ENCODE measurements at places on chromosomes 11 and 22.

- no peak for DNase-seq
Measured at GRCh38 chr11:118933486-118933885, 7.8 kb upstream of the BCL9L start.

GRCh38 chr22:41347066-41347859 lies 34.5 kb upstream of the TEF start:
- no peak for DNase-seq

DNA sequence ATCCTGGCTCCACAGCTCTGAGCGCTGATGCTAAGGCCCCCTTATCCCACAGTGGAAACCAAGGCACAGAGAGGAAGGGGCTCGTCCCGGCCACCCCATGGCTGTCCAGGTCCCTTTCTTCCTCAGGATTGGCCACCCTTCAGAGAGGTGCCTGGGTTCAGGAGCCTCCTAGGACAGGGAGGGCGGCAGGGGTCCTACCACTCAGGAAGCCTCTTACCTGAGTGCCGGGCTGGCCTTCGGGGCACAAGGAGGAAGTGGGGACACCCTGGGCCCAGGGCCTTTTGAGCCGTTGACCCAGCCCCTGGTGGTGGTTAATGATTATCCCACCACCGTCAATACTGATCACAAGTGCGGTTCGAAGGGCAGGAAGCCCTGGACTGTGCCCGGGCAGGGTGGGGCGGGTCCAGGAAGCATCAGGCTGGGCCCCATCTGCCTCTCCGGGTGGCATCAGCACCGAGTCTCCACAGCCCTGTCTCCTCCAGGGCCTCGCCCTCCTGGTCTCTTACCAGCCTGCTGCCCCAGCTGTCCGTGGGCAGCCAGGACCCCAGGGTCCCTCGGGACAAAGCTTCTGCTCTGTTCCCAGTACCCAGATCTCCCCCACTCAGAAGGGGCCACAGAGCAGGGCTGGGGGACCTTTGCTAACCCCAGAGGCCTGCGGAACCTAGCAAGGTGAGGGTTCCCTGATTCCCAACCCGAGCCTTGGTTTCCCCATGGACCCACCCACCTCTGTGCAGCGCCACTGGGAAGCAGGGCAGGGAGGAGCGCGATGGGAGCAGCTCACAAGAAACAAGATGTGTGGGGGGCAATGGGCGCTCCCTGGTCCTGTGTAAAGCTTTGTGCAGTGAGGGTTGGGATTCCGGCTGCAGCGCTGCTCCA lies 15.0 kb upstream of the EHD1 start:
- DNase-seq, result no peak

- no peak for DNase-seq
Measured at GRCh38 chr11:111623527-111624030, 21.3 kb downstream of the SIK2 start.

GRCh38 chr11:65429068-65429681 lies 6.6 kb downstream of the NEAT1 start:
- DNase-seq, result no peak

DNA sequence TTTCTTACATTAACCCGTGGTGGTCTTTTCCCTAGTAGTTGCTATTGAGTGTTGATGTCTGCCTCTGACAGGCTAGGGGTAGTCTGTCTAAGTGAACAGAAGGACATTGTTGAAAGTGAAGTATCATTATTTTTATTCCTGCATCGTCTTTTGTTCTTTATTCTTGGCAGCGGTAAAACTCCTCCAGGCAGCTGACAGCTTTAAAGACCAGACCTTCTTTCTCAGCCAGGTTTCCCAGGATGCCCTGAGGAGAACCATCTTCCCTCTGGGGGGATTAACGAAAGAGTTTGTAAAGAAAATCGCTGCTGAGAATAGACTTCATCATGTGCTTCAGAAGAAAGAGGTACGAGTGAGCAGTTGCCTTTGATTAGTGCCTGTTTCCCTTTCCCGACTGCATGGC lies 14.6 kb downstream of the TRMU start:
- no peak for DNase-seq

GRCh38 chr11:45834298-45834756 lies 12.9 kb upstream of the CRY2 start:
- DNase-seq, result no peak

DNA sequence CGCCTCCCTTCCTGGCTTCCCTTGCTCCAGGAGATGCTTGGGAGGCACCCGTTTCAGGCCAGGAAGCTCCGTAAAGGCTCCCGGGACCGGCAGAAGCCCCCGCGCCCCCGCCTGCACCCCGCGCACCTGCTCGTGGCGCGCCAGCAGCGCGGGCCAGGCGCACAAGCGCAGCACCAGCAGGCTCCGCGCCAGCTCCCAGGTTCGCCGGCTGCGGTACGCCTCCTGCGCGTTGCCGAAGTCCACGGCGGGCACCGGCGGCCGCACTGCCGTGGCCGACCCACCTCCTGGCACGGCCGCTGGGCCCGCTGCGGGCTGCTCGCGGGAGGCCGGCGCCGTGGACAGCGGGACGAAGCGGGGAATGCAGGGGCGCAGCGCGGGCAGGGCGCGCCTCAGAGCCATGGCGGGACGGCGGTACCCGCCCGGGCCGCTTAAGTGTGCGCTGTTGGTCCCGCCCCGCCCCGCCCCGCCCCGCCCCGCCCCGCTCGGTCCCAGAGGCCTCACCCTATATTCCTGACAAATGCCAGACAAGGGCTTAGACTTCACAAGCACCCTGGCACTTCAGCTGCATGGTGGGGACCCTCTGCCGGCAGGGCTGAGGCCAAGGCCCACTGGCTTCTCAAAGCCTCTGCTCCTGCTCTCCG lies at the start of gene PRODH:
PRODH (minus strand) TSS at position 405 of the 641 bp plus-strand sequence; CDS start at position 399, 6 bp downstream.
- DNase-seq, result no peak

GRCh38 chr11:62788991-62789390 lies 1.8 kb downstream of the TMEM179B start:
- DNase-seq, result no peak

GRCh38 chr22:43777286-43777685 lies 34.8 kb downstream of the EFCAB6 start:
- DNase-seq, result no peak

DNA sequence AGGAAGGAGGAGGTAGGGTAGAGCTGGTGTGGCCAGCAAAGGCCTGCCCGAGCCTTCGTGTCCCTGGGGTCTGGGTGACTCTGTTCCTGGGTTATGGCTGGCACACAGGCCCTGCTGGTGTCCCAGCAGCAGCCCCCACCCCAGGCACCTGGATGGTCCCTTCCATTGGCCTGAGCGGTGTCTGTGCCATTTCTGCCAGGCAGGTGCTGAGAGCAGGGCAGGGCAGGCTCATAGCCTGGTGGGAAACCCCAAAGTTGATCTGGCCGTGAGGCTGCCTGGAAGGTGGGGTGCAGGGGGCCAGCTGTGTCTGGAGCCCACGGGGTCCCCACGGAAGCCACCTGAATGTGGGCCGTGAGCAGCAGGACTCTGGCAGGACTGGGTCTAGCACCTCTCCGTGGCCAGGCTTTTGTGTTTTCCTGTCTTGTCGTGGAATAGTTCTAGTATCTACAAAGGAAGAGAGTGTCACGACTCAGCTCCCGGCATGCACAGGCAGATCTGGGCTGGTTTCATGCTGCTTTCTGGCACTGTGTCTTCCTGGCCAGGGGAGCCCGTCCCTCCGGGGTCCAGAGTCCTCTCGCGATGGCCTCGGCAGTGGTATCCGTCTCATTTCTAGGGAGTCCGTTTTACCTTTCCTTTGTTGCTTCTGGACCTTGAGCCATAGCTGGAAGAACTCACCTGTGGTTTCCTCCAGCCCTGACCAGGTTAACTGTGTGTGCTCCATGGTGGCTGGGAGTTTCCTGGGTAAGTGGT lies 83.7 kb downstream of the KCNQ1 start:
- DNase-seq, result no peak

DNA sequence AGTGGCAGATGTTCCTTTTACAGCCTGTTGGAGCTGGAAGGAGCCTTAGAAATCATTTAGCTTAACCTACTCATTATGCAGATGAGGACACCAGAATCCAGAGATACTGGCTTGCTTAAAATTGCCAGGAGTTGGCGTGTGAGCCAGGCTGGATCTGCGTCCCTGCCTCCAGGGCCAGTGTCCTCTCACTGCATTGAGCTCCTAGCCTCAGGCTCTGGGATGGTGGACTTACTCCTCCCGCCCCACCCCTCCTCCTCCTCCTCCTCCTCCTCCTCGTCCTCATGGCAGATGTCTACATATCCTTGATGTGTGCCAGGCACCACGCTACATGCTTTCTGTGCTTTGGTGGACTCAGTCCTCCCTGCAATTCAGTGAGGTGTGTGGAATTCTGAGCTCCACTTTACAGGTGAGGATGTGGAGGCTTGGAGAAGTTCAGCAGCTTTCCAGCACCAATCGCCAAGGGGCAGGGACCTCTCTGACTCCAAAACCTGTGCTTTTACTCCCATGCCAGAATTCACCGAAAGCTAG lies 24.1 kb downstream of the ADAMTS15 start:
- no peak for DNase-seq

DNA sequence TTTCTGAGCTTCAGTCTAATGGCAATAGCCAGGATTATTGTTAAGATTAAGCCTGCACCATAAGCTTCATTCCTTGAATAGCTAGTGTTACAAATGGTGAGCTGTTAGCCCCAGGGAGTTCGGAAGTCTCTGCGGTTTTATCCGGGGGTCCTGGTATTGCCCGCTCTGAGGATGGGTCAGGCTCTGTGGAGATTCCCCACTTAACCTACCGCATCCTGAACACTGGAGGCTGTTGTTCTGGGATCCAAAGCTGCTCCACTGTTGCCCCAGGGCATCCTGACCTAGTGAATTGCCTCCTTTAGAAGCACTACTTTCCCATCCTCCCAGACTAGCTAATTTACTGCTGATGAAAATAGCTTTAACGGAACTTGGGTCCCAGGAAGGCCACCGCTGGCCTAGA lies 14.5 kb upstream of the PEX26 start:
- no peak for DNase-seq

DNA sequence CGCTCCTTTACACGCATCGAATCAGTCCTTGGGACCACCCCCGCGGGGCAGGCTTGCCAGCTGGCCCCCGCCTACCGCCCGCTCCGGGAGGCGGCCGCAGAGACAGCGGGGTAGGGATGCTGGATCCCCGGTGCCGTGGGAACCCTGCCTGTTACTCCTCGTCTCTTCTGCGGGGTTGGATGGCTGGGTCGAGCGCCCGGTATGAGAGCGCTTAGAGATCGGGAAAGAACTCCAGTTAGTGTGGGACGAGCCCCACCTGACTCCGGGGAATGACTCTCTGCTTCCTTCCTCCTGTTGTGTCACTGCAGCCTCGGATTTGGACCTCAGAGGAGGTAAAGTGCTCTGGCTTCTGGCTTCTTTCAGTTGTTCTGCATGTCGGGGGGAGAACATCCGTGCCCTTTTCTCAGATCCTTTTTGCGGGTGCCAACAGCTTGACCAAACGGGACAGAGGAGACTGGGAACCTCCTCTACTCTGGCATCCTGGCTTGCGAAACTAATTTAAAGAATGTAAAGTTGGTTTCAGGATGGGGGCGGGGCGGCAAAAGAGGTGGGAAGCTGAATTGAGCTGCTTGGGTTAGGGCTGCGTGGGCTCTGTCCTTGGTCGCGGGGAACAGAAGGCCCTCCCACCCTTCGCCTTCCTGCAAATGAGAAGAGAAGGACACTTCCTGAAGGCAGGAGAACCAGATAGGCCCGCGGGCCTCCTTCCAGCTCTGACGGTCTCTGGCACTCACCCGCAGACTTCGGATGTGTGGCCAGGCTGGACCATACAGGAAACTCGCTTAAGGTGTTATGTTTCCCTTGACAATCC lies 938 bp downstream of the LAYN start:
- DNase-seq, result no peak

DNA sequence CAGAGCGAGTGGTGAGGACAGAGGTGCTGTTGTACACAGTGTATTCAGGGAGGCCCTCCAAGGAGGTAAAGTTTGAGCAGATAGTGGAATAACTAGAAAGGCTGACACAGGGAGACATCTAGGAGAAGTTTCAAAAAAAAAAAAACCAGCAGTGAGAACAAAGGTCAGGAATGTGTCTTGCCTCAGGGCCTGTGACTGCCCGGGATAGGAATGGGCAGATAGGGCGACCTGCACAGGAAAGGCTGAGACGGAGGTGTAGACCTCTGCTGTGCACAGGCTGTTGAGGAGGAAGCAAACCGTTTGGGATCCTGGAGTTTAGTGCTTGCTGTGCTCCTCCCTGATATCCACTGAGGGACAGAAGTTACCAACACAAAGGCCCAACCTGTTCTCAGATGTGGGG lies 406.5 kb upstream of the B3GAT1 start:
- DNase-seq, result no peak

- no peak for DNase-seq
Measured at GRCh38 chr11:63505857-63506528, at the start of gene LGALS12. LGALS12 (plus strand) TSS chr11:63506084; CDS start chr11:63506459, 375 bp downstream.

- no peak for DNase-seq
Measured at GRCh38 chr22:17970201-17970708, 54.1 kb downstream of the MICAL3 start.

- no peak for DNase-seq
Measured at GRCh38 chr11:64245401-64245796, 1.3 kb downstream of the PPP1R14B start.

DNA sequence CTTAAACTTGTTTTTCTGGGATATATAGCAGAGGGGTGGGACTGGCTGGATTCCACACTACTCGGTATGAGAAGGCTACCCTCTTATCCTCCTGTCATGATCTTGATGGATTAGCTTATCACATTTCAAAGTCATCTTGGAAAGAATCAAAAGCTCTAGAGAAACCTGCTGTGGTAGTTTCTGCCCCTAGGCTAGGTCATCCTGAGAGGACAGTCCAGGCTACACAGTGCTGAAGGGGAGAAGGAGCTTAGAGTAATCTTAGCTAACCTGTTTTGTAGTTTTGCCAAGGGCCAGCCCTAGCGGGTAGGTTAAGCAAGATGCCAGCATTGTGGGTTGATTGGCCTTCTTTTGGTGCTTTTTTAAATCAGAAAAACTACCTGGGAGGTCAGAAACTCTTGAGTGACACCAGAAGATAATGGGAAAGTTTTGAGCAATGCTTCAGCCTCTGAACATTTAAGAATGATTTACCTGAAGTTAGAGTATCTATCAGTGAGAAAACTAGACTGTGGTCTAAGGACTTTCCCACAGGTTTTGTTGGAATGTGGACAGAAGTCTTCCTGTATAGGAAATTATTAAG lies 21.3 kb downstream of the PIWIL4 start:
- DNase-seq, result no peak

DNA sequence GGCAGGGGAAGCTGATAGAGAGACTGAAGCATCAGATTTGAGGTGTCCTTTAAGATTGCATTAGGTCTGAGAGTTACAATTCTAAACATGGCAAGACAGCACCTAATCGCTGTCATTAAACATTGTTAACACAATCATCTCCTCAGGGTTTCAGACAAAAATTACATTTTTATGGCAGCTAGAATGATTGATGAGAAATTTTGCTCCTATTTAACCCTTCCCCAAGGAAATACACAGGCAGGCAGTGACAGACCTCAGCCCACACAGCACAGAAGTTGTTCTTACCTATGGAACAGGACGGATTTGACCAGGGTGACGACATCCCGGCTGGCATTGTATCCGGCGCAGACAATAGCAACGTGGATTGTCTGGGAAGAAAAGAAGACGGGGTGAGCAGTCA lies 294.3 kb downstream of the LARGE1 start:
- DNase-seq, result no peak

DNA sequence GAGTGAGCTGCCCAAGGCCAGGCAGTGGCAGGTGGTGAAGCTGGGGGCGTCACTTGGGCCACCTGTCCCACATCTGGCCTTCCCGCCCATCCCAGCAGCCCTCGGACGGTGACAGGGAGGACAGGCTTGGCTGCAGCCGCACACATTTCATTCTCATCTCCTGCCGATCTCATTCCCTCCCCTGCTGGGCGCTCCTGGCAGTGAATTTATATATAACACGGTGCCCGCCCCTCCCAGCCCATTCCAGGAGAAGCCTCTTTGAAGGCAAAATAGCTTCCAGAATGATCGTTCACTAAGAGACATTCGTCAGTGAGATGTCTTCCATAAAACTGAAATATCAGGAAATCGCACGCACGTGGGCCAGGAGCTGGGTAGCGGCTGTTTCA lies 861.3 kb downstream of the TBC1D22A start:
- no peak for DNase-seq

Data from stimulated activated CD8-positive, alpha-beta memory T cell treated with anti-CD3 and anti-CD28 coated beads, Interleukin-4, amount 100 ng/mL, for 4 hours (primary cell).